ENCODE measurements at places on chromosomes 13 and 19.

DNA sequence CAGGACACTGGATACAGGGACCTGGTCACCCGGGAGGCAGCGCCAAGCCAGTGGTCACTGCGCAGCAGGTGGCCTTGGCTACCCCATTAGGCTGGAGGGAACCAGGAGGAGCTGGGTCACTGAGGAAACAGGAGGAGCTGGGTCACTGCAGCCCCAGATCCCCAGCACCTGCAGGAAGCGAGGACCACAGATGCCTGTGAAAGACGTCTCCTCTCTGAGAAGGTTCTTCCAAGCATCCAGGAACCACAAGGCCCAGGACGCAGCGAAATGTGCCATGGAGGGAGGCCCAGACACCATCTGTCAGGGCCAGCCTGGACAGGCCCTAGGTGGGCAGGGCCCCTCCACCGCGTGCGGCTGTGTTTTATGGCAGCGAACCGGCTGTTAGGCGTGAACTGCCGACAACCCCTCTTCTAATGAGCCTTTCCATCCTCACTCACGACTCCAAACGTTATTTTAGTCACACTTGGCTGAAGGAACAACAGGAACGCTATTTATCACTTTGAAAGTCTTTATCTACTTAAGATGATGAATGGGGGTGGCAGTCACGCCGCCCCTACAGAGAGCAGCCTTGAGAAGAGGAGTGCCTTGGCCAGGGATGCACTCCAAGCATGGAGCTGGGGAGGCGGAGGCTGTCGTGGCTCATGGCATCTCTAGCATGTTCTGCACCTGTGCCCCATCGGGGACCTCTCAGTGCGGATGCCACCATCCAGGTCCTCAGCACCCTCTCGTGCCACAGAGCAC lies 53.3 kb downstream of the CEBPG start:
- DNase-seq: no peak

GRCh38 chr19:31694761-31695160 lies 345.5 kb upstream of the TSHZ3 start:
- DNase-seq: no peak

DNA sequence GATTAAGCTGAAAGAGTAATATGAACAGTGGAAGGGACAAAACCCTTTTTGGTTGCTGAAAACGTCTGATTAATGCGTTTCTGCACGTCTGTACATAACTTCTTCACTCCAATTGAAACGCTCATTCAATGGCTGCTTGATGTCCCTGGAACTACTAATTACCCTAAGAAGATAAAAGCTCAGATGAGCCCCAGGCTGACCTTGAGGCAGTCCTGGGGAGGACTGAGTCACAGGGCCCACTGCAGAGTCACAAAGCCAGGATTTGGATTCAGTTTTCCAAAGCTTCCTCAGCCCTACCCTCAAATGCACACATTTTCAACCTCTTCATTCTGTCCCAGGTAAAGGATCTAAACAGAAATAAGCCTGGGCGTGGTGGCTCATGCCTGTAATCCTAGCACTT lies 75.0 kb upstream of the FLT1 start:
- no peak for DNase-seq

DNA sequence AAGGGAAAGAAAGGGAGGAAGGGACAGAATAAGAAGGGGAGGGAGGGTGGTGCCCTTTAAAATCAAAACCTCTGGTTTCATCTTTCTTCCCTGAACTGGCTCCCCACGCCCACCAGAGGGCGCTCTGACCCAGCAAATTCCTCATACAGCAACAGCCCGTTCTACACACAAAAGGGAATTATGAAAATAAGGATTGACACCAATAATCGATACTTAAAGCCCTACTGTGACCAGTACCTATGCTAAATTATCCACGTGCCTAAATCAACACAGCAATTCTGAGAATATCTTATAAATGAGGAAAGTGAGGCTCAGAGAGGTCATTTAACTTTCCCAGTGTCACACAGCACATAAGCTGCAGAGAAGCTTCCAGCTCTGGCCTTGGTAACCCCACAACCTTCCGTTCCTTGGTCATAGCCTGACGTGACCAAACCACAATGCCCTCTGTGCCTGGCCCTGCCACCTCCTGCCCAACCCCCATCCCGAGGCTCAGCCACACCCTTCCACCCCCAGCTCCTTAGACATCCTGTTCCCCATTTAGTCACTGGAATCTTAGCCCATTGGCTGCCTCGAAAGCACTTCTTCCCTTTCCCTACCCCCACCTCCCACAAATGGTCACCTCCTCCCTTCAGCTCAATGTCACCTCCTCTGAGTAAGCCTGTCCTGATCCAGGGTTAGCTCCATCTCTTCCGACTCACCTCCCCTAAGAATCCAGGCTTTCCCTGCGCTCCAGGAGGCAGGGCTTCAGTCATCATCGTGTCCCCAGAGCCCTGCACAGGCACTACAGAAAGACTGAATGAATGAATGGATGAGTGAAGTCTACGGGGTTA lies 34.2 kb upstream of the PNMA8B start:
- DNase-seq: peak; percentile 74

DNA sequence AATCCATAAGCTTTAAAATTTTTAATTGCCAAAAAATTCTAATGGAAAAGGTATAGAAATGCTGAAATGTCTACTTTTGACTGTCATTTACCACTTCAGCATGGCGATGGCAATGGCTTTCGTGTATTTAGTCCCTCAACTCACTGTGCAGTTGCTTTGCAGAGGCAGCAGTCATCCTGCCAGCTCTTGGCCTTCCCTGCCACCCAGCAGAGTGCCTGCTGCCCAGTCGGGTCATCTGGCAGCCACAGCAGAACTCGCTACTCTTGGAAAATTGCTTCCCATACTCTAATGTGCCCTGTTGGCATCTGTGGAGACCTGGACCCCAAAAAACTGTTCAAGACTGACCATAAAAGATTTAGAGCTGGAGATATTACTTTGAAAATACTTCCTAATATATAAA lies 383.2 kb downstream of the UQCRFS1 start:
- DNase-seq: no peak

- DNase-seq: peak; percentile 8
Observed at GRCh38 chr13:62357887-62358645, 942.4 kb upstream of the PCDH20 start.

GRCh38 chr19:48481846-48482639 lies 12.9 kb downstream of the CYTH2 start:
- no peak for DNase-seq

DNA sequence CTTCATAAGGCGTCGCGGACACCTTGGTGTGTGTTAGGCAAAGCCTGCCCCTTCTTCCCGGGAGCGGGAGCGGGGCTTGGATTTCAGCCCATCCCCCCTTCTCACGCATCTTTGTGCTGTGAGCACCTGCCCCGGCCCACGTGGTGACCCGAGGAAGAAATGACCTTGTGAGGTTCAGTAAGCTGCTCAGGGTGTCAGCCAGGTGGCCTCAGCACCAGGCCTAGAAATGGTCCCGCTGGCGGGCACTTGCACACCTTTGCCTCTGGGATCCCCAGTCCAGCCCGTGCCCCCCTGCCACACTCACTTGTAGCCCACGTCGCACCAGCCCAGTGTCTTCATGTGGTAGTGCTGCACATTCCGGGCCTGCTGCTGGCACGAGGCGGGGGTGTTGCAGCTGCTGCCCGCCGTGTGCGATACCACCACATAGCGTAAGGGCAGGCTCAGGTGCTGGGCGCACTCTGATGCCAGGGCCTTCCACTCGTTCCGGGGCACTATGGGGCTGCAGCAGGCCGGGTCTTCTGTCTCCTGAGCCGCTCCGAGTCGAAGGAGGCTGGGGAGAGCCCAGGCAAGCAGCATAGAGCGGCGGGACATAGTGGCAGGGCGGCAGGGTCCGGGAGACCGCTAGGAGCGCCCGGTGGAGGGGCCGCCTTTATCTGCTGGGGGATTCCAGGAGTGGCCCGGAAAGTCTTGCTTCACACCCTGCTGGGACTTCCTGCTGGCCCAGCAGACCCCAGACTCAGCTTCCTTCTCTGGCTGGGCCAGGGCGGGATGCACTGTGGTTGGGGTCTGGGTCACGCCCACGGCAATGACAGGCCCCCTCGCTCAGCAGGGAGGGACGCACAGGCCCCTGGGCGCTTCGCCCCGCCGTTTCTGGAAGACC lies at the start of gene PGLYRP1:
TSS of gene PGLYRP1 (minus strand) at position 623 of the 880 bp plus-strand sequence. CDS start at position 591, 32 bp downstream.
- no peak for DNase-seq

- peak; percentile 86 for DNase-seq
Observed at GRCh38 chr13:39602614-39603366, at the start of gene LHFPL6. TSS of gene LHFPL6 (minus strand) at chr13:39603193.

DNA sequence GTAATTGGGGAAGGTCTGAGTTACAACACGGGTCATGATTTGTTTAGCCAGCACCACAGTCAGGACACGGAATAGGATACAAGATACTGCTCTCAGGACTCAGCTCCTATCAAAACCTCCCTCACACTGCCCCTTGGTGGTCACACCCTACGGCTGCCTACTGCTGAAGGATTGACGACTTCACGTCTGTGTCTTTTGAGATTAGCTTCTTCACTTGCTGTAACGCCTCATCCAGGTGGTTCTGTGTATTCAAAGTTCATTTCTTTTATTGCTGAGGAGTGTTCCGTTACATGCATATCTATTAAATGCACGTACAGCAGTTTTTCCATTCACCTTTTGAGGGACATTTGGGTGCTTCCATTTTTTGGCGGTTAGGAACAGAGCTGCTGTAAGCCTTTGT lies 46.3 kb downstream of the URI1 start:
- no peak for DNase-seq

All from hindlimb muscle (tissue), 1 donor.